Psoas muscle (tissue), 8 donors: ENCODE measurements at places on chromosomes 6 and 20. TPM values are rescaled to one million over a fixed set of nuclear protein-coding genes. Genes with fewer than 3 reads are reported as not detected.

Gene ENPP1
- 1.2 TPM for polyA plus RNA-seq

Gene MUC21
- 0.07 TPM for polyA plus RNA-seq

DNA sequence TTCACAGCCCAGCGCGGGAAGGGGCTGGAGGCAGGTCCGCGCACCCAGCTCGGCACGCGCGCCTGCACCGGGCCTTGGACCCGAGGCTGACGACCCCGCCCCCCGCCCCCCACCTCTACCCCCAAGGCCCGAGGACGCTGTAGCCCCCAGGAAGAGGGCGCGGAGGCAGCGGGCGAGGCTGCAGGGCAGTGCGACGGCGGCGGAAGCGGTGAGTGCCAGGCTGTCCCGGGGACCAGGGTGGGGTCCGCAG, 1.2 kb downstream of the LIME1 start:
- DNase-seq: no peak

GRCh38 chr6:147675281-147675680, 166.8 kb downstream of the SAMD5 start:
- no peak for DNase-seq

GRCh38 chr6:140245296-140246040, 871.0 kb upstream of the CITED2 start:
- DNase-seq: no peak

Gene TRAPPC3L
- polyA plus RNA-seq: 0.03 TPM

GRCh38 chr20:23258747-23259121, 91.9 kb upstream of the NXT1 start:
- DNase-seq: no peak

DNA sequence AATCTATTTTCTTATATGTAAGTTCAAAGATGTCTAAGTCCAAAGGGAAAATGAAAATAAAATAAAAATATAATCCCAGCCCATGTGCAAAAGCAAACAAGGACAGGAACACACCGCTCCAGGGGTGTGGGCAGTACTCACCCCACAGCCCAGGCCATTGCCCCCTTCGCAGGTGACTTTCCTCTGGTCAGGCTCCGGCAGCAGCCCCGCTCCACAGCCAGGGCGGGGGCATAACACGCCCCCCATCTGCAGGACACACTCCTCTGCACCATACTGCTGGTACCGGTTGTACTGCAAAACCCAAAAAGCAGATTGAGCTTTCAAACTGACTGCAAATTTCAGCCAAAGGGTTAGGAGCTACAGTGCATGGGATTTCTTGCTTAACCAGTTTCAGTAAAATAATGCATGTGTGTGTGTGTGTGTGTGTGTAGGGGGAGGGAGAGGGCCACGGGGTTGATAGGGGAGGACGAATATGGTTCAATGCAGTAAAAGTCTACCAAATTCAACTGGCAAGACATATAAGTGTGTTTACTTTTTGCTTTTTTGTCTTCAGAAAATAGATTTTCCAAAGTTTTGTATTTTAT, 274.9 kb upstream of the AGPAT4 start:
- DNase-seq: no peak

DNA sequence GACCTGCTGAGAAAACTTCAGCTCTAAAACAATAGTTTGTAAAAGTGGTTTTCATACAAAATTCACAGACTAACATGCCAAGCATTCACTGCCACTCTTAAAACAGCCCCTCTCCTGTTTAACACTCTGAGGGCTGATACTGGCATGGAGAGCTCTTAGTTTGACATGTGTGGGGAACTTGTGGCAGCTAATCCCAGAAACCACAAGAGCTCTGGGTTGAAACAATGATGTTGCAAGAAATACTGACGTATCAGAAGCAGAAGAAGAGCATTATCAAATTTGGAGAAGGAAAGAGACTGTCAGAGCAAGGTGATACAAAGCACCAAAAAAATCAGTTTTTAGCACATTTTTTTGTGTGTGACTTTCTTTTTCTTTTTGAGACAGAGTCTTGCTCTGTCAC, 5.1 kb downstream of the BEND3 start:
- DNase-seq: no peak

Gene NFATC2
- 0.48 TPM for polyA plus RNA-seq

DNA sequence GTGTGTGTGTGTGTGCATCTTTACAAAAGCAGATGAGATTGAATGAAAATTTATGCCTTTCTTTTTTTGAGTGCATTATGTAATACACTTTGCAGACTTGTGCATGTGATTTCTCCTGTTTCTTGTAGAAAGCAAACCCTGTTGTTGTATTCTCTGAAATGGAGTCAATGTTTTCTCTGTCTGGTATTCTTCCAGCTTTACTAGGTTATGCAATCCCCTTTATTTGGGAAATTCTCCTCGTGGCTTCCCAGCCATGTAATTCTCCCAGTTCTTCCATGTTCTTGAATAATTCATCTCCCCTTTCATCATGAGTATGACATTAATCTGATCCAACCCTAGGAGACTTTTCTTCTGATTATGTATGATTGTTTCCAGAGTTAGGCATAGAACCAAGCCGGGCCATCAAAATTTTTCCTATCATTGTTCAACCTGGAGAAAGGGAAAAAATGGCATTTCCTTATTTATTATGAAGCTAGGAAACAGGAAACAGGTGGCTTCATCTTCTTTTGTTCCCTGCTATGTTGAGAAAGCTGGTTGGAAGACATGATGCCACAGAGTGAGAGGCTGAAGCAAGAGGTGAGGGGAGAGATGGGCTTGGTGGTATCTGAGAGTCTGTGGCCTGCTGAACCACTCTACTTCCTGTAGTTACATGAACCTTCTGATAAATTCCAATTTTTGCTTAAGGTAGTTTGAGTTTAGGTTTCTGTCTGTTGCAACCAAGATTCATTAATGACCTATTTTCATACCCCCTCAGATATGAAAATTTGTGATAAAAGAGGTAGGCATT, 68.8 kb downstream of the PRL start:
- DNase-seq: no peak

DNA sequence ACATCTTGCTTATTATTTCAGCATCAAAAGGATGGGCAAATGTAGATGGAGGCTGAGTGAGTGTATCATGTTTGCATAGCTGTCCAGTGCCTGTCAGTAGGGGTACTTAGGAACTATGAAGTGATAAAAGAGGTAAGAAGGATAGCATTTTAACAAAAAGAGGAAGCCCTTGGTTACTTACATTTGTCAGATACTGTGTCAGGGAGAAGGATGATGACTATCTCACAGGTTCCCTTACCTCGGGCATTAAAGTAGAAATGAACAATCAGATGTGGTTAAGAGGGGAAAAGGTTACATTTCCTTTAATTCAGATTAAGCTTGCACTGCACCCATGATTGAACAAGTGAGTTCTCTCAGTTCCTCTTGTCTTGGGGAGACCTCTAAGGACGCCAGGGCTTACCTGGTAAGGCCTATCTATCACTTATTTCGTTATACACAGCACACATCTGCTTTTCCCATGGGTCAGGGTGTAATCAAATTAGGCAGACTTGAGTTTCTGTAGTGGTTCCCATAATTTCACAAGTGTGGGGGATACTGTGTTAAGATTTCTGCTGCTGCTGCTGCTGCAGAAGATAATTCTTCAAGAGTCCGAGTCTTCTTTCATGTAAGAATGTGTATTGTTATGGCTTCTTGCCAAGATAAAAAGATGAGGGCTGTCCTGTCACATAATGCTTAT, 4.5 kb downstream of the FOXO3 start:
- no peak for DNase-seq

- DNase-seq: no peak
These were observed 2.2 kb downstream of the PRRC2A start for GRCh38 chr6:31622684-31623091.

DNA sequence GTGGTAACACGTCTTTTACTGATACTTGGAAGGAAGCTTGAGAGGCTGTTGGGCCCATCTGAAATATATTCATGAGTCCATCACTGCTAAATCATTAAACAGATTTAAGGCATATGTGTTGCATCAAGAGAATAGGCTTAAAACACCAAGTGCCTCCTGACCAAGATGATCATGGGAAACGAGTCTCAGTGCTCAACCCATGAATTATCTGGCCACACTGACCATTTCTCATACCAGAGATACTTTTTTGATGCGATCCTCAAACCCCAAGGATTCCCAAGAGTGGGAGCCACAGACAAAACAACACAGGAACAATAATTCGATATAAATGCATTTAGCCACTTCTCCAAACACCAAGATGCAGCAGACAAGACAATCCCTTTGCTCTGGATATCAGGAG, 17.2 kb downstream of the HEY2 start:
- DNase-seq: no peak
